ENCODE measurements at places on chromosomes 7 and 10. TPM values are rescaled to one million over a fixed set of nuclear protein-coding genes. Genes with fewer than 3 reads are reported as not detected.

Gene LRRN3
- 16.3 TPM for total RNA-seq

Gene CREB5
- total RNA-seq = 9.2 TPM

Gene MLXIPL
- total RNA-seq = not detected

Gene FLNC
- 98.9 TPM for total RNA-seq

Data from epithelial cell of alveolus of lung (primary cell).